ENCODE measurements at places on chromosomes 11 and 22. TPM values are rescaled to one million over a fixed set of nuclear protein-coding genes. Genes with fewer than 3 reads are reported as not detected.

GRCh38 chr11:8746331-8746974, 63.9 kb downstream of the RPL27A start:
- DNase-seq = no peak

Gene BTG4
- not detected for total RNA-seq

Gene TECTA
- total RNA-seq = 0.25 TPM

DNA sequence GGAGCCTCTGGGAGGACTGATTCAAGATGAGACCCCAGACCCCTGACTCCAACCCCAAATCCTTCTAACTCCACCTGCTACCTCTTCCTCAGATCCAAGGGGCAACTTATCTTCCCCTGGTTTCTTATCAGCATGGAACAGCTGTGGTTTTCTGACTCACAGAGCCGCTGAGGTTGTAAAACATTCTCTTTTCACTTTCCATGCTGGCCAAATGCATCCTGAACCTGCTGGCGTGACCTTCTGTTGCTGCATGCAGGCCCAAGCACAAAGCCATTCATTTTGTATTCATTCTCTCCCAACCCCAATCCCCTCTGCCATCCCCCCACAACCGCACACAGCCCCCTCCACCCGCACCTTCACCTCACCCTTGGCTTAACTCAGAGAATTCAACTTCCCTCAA, 70.3 kb downstream of the SEZ6L start:
- no peak for DNase-seq

- no peak for DNase-seq
Observed at GRCh38 chr22:44298406-44299091, 14.2 kb downstream of the SHISAL1 start.

DNA sequence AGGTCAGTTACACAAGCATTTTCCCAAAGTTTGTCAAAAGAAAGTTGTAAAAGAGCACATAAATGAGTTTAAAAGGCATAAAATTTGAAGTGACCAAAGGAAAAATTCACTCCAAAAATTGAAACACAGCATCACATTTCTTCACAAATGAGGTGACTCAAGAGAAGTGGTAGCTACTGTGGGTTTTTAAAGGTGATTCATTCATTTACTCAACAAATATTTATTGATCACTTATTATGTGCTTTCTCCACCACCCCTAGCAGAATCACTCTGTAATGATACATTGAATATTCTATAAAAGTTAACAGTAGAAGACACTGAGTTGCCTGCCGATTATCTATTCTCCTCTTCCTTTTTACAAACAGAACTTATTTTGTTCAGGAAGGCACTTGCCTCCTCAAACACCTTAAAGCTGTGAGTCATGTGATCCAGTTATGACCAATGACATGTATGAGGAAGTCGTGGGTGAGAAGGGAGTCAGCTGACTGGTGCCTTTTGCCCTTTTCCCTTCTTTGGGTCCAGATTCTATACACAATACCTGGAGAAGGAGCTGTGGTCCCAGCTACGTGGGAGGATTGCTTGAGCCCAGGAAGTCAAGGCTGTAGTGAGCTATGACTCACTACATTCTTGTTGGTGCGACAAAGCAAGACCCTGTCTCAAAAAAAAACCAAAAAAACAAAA, 67.7 kb upstream of the CLNS1A start:
- no peak for DNase-seq

DNA sequence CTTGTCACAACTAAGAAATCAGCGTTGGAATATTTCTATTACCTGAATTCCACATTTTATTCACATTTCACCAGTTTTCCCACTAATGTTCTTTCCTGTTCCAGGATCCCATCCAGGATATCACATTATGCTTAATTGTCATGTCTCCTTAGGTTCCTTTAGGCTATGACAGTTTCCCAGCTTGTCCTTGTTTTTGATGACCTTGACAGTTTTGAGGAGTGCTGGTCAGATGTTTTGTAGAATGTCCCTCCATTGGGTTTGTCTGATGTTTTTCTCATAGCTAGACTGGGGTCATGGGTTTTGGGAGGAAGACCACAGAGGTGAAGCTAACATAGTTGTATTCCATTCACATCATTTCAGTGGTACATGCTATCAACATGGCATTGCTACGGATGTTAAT, 80.8 kb upstream of the HEPHL1 start:
- no peak for DNase-seq

GRCh38 chr11:44367452-44367851, 57.5 kb upstream of the ALX4 start:
- DNase-seq = no peak

Gene GLB1L2
- total RNA-seq = 0.21 TPM

Gene TEX12
- total RNA-seq = not detected

Gene CCDC116
- 0.07 TPM for total RNA-seq

DNA sequence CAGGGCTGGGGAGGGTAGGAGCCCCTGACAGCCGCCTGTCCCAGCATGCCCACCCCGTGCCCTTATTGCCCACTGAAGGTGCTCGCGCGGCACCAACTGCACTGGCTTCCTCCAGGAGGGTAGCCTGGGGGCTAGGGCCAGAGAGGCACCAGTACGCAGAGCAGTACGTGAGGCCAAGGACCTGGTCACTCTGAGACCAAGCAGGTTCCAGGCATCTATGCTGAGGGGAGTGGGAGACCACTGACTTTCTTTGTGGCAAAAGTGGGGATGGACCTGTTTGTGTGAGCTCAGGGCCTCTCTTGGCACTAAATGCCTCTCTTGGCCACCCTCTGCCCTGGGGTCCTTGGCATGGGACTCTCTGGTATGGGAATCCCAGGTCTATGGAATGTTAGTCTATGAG, 10.8 kb downstream of the GP1BB start:
- DNase-seq = no peak

Gene CRYBB2
- not detected for total RNA-seq

GRCh38 chr11:16612566-16613261, 125.7 kb upstream of the C11orf58 start:
- DNase-seq = no peak

Gene CNGA4
- total RNA-seq = not detected

DNA sequence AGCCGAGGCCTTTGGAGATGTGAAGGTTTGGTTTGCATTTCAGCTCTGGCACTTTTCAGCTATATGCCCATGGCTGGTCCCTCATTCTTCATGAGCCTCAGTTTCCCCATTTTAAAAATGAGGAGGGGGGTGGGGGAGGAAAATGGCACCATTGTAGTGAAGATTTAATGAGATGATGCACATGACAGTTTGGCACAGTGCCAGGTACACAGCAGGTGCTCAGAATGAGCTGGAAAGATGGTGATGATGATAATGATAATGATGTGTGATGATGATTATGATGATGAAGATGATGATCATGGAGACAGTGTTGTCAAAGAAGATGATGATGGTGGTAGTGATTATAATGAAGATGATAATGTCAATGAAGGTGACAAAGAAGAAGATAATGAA, 24.3 kb upstream of the FGF3 start:
- no peak for DNase-seq

DNA sequence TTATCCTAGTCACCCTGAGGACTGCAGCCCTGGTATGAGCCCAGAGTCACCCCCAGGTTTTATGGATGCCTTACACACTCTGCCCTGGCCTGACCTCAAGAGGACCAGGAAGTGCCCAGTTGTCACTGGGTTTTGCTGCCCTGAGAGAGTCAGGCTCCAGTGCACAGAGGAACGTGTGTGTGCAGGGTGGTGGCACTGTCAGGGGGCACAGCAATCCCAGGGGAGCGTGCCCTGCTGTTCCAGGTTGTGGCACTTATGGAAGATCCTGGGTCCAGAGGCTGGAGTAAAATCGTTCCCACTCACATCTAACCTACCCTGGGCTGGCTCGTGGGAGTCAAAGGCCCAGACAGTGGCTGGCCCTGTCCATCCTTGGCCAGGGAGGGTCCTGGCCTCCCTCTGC, 7.6 kb downstream of the APOBEC3A start:
- DNase-seq = no peak

DNA sequence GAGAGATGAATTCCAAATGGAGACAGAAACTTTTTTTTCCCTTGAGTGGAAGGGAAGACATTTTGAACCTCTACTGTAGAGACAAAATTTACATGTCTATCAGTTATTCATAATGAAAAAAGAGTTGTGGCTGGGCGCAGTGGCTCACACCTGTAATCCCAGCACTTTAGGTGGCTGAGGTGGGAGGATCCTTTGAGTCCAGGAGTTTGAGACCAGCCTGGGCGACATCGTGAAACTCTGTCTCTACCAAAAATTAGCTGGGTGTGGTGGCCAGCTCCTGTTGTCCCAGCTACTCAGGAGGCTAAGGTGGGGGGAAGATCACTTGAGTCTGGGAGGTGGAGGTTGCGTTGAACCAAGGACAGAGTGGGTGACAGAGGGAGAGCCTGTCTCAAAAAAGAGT, 4.1 kb downstream of the EED start:
- DNase-seq = no peak

DNA sequence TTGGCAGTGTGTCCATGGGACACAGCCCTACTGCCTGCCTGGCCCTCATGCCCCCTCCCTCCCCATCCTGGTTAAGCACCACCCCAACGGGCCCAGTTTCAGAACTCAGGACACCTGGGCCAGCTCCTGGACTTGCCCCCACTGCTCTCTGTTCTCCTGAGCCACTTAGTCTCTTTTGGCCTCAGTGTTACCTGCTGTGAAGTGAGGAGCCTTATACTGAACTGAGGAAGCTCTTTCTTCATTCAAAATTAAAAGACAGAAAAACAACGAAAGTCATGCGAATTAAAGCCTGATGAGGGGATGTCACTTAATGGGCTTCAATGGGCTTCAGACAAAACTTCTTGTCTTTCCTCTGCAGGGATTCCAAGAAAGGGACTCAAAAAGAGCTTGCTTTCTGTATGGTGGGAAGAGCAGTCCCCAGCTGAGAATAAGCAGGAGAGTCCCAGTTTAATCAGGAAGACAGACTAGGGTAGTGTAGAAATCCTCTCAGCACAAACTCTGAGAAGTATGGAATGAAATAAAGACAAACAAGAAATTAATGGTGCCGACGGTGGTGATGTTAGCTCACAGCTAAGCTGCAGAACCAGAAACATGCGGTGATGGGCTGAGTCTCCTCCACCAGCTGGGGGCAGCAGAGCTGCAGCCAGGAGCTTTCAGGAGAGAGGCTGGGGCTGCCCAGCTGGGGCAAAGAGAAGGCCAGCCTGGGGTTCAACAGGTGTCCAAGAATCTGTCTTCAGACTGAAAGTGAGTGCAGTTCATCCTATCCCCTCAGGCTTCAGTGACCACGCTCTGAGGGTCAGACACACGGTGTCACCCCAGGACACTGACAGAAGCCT, 101.0 kb downstream of the GGTLC2 start:
- DNase-seq = no peak

DNA sequence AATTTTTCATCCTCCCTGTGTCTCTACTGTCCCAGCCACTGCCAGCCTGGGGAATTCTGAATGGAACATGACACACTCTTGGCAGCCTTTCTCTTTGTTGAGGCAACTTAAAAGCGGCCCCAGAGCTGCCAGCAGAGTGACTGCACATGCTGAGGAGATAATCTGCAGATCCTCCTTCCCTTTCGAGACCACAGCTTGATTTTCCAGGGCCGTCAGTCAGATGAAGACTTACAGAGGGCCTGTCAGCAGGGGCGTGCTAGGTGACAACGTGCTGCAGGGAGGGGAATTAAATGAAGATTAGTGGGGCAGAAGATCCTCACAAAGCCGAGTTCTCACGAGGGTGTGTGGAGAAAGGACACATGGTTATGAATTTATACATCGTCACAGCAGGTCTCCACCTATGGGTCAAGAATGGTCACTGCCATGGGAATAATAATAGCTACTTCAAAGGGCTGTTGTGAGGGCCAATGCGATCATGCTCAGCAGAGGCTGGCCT, 193.5 kb upstream of the PITPNB start:
- DNase-seq = no peak

- DNase-seq = no peak
Observed at GRCh38 chr22:42367980-42368378, 64.2 kb downstream of the NFAM1 start.

DNA sequence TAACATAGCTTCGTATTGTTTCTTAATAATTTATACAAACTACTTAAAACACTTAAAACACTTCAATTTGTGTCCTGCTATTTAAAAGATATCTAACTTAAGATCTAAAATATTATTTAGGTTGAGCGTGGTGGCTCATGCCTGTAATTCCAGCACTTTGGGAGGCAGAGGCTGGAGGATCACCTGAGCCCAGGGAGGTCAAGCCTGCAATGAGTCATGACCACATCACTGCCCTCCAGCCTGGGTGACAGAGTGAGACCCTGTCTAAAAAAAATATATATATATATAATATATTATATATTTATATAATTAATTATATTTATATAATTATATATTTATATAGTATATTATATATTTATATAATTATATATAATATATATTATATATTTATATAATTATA, 4.2 kb upstream of the CTR9 start:
- DNase-seq = no peak

Gene E2F8
- total RNA-seq = 5.2 TPM

DNA sequence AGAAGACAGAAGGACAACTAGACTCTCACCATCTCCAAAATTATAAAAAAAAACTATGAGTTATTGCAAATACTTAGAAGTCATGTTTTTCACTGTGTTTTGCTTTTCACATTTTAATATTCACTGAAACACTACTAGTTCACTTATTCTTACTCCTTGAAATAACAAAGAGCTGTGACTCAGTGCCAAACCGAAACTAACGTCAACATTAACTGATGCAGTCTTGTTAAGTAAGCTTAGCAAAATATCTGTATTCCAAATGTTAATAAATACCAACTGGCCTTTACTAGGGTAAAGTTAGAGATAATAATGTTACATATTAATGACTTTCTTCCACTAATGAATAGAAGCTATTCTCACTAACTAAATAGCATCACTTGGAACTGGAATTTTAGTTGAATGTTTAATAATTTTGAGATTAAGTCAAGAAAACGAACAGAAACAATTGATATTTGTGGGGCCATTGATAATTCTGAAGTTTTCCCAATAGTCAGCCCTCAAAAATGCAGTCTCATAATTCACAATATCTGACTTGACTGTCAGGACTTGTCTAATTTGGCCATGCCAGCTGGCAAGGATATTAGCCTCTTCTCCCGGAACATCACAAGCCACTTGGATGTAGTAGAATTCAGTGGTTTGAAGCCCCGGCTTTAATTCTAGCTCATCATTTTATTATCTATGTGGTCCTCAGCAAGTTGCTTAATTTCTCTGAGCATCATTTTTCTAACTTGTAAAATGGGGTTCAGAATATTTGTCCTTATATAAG, 230.1 kb upstream of the DDI1 start:
- DNase-seq = no peak

Data from pulmonary artery endothelial cell (primary cell).